ENCODE measurements at places on chromosomes 11 and 22. TPM values are rescaled to one million over a fixed set of nuclear protein-coding genes. Genes with fewer than 3 reads are reported as not detected.

DNA sequence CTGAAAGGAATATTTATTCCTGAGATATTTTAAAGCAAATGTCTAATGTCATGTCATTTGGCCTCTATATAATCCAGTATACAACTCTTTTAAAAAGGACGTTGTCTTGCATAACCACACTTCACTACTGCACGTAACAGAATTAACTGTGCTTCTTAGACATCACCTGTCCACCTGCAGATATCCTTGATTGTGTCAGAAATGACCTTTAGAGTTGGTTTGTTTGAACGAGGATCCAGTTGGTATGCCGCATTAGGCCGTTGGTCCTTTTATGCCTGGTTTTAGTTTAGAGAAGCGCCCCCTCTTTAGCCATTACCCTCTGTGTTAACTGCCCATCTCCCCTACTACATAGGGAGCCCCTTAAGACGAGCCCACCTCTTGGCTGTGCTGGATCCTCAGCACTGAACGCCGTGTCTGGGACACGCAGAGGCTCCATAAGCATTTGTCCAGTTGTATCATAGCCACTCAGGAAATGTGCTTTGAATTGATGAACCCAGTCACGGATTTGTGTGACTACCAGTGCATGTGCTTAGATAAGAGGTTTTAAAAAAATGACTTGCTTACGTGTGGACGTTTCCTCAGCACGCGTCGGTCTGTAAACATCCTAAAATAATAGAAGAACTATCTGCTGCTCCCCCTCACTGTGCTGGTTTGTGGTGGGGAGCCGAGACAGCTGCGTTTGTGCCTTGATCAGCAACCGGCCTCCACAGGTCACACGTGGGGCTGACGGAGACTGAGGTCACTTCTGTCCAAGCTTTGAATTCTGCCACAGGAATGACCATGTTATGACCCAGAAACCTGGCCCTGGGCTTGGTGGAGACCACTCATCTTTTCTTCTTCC, 4.0 kb downstream of the MICAL2 start:
- peak overlapping the region; percentile 32 for H3K27ac ChIP-seq
- H3K4me1 ChIP-seq: peaks cover 41% of the 10 kb centered on the region
- no peak overlapping the region for H3K4me3 ChIP-seq
- no peaks in the 10 kb centered on the region for H3K27me3 ChIP-seq

- no peak overlapping the region for H3K27ac ChIP-seq
- DNase-seq: no peak
- no peaks in the 10 kb centered on the region for H3K36me3 ChIP-seq
- no peak overlapping the region for H3K4me3 ChIP-seq
These were observed 365.5 kb downstream of the MIAT start for GRCh38 chr22:27022896-27023361.

DNA sequence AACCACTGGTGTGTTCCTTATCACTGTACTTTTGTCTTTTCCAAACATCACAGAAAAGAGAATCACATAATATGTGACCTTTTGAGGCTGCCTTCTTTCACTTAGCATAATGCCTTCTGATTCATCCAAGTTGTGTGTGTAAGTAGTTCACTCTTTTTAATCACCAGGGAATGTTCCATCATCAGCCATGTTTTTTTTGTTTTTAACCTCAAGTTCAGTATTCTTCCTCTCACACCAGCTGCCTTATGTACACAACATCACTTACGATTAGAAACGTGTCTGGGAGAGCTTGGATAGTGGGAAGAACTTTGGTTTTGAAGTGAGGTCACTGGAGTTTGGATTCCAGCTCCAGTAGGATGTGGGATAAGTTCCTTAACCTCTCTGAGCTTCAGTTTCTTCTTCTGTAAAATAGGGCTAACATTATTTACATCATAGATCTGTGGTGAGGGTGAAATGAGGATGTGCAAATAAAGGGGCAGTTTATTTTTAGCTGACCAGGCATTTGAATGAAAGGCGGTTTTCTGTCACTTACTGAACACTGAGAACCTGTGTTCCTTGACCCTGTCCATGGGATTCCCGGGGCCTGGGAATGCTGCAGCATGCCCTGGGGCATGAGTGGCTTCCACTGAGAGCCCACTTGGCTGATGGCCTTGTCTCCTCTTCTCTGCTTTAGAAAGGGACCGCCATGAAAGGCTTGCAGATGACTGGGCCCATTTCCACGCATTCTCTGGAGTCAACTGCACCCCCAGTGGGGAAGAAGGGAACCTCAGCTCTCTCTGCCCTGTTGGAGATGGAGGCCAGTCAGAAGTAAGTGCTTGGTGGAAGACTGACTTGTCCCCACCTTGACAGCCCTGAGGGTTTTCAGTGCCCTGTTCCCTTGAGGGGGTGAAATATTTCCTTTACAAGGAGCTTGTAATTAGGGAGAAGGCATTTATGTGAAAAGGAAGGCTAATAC, 92.6 kb downstream of the DEPDC5 start:
- H3K36me3 ChIP-seq: no peaks in the 10 kb centered on the region
- no peak for DNase-seq
- H3K4me3 ChIP-seq: no peak overlapping the region
- no peak overlapping the region for H3K27ac ChIP-seq
- H3K27me3 ChIP-seq: no peaks in the 10 kb centered on the region

GRCh38 chr11:17960091-17960490, 52.8 kb downstream of the SERGEF start:
- H3K27me3 ChIP-seq: no peaks in the 10 kb centered on the region
- H3K4me1 ChIP-seq: no peaks in the 10 kb centered on the region
- no peak overlapping the region for H3K27ac ChIP-seq
- H3K4me3 ChIP-seq: no peak overlapping the region
- no peaks in the 10 kb centered on the region for H3K36me3 ChIP-seq
- DNase-seq: no peak

The SOX6 gene
- 0.21 TPM for total RNA-seq

GRCh38 chr22:50210378-50211139, 9.7 kb downstream of the SELENOO start:
- no peaks in the 10 kb centered on the region for H3K36me3 ChIP-seq
- H3K27ac ChIP-seq: no peak overlapping the region
- DNase-seq: no peak

The RBMXL2 gene
- total RNA-seq: 0.10 TPM

GRCh38 chr11:10307400-10308200, 2.7 kb downstream of the ADM start:
- H3K36me3 ChIP-seq: peaks cover 19% of the 10 kb centered on the region
- H3K27me3 ChIP-seq: no peaks in the 10 kb centered on the region
- H3K4me1 ChIP-seq: peaks cover 28% of the 10 kb centered on the region
- DNase-seq: no peak

GRCh38 chr11:12787847-12788246, 113.6 kb downstream of the TEAD1 start:
- H3K4me1 ChIP-seq: no peaks in the 10 kb centered on the region
- H3K27ac ChIP-seq: no peak overlapping the region
- H3K36me3 ChIP-seq: no peaks in the 10 kb centered on the region
- no peak overlapping the region for H3K4me3 ChIP-seq

The SMTN gene
- total RNA-seq: 71.7 TPM

DNA sequence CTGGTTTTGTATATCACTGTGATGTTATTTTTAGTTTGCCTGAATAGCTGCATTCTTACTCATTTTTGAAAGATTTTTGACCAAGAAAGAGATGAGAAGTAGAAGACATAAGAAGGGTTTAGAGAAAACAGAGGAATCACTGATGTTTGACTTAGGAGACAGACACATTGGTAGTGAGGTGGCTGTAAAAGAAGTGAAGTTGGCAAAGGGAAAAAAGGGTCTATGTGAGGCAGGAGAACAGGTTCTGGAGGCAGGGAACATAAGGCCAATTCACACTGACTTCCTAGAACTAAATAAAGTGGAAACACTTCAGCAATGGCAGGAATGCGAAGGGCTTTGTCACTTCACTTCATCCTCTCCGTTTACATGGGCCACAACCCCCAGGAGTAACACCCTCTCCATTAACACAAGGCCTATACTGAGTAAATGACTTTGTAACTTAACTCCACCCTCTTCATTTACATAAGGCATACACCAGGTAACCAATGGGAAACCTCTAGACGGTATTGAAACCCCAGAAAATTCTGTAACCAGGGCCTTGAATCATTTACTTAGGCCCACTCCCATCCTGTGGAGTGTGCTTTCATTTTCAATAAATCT, 36.5 kb downstream of the CTSC start:
- H3K27me3 ChIP-seq: no peaks in the 10 kb centered on the region
- H3K27ac ChIP-seq: no peak overlapping the region
- DNase-seq: no peak
- H3K36me3 ChIP-seq: no peaks in the 10 kb centered on the region
- no peak overlapping the region for H3K4me3 ChIP-seq

The KCNJ5 gene
- 0.28 TPM for total RNA-seq

The UBE2L3 gene
- total RNA-seq: 51.1 TPM

- no peaks in the 10 kb centered on the region for H3K4me1 ChIP-seq
- H3K36me3 ChIP-seq: no peaks in the 10 kb centered on the region
These were observed 93.8 kb upstream of the LRRC55 start for GRCh38 chr11:57087991-57088390.

GRCh38 chr11:83456075-83456474, 169.9 kb upstream of the CCDC90B start:
- H3K36me3 ChIP-seq: no peaks in the 10 kb centered on the region
- H3K4me3 ChIP-seq: no peak overlapping the region
- DNase-seq: no peak
- H3K27me3 ChIP-seq: no peaks in the 10 kb centered on the region
- H3K27ac ChIP-seq: no peak overlapping the region
- H3K4me1 ChIP-seq: no peaks in the 10 kb centered on the region

The GPR83 gene
- 0.05 TPM for total RNA-seq

GRCh38 chr11:58024601-58025091, 965 bp downstream of the OR9Q1 start:
- no peak for DNase-seq
- no peak overlapping the region for H3K4me3 ChIP-seq
- H3K4me1 ChIP-seq: no peaks in the 10 kb centered on the region
- H3K27me3 ChIP-seq: no peaks in the 10 kb centered on the region
- H3K36me3 ChIP-seq: no peaks in the 10 kb centered on the region

DNA sequence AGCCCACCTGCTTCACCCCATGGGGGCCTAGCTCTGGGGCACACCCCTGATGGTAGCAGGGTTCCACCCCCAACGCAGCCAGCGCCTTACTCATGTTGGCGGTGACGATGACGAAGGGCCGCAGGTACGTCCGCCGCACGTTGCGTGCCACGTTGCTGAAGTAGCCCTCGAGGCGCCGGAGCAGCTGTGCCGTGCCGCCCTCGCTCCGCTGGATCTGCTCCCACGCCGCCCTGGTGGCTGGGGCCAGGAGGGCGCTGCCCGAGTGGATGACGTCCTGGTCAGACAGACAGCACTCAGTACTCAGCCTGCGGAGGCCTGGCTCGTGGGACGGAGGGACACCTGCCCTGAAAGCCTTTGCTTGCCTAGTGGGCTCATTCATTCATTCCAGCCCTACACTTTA, 50.8 kb downstream of the TRMU start:
- H3K4me3 ChIP-seq: no peak overlapping the region
- no peak for DNase-seq
- H3K27me3 ChIP-seq: no peaks in the 10 kb centered on the region

DNA sequence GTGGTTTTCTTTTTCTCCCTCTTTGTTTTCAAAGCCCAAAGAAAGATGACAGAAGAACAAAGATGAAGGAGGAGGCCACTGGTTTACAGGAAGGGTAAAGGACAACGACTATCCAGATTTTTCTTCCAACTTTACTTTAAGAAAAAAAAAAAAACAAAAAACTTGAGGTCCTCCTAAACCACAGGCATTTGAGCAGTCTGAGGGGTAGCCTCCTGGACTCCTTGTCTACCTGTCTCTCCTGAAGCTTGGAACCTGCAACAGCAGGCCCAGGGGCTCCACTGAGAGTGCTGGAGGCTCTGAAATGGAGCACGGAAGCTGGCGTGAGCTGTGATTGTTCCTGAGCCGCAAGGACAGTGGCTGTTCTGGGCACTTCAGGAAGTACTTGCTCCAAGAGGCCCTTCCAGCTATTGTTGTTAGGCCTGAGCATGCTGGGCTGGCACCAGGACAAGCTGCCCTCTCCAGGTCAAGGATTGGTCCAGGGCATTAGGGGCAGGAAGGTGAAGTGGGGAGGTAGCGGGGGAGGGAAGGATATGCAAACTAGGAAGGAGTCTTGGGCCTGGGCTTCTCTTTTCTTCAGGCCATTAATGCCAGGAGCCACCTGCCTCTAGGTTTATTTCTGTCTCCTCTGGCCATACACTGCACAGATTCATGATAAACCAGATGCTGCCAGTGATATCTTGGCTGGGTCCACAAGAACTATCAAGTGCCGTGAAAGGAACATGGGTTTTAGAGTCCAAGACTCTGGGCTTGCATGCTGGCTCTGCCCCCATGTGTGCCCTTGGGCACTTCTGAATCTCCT, 147.3 kb downstream of the CCDC34 start:
- H3K27me3 ChIP-seq: no peaks in the 10 kb centered on the region
- H3K27ac ChIP-seq: peak overlapping the region; percentile 96

Data from Panc1 (cell line).